ENCODE measurements at places on chromosomes 1 and 21. TPM values are rescaled to one million over a fixed set of nuclear protein-coding genes. Genes with fewer than 3 reads are reported as not detected.
A peak's percentile ranks its signal among the peaks of the same experiment; 100 is the strongest.

DNA sequence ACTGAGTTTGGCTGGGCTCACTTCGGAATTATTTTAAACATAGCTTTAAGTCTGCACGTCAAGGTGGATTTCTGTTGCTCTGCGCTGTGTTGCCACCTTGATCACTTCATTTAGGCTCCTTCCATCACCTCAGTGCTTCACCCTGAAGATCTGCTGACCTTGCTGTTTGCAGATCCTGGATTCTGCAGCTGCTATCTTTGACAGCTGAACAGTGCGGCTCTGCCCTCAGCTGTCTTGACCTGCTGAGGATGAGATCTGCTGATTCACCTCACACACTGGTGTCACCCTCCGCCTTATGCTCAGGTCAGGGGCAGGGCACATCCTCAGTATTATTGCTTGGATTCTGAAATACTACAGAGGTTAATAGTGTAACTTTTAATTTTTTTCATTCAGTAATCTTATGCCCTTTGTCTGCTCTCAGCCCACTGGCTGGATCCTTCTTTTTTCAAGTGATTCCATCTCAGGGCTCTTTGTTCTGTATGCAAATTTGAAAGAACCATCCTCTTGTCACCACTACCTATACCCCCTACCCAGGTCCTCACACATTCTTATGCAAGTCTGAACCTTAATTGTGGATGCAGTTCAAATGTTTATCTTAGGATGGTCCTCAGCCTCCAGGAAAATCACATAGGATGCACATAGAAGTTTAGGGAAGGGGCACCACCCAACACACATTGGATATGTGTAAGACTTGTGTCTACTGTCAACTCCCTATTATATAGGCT lies 364.0 kb downstream of the OLFM3 start:
- DNase-seq, result no peak

- DNase-seq, result no peak
These were observed 28.6 kb downstream of the CEP104 start for GRCh38 chr1:3828391-3828790.

DNA sequence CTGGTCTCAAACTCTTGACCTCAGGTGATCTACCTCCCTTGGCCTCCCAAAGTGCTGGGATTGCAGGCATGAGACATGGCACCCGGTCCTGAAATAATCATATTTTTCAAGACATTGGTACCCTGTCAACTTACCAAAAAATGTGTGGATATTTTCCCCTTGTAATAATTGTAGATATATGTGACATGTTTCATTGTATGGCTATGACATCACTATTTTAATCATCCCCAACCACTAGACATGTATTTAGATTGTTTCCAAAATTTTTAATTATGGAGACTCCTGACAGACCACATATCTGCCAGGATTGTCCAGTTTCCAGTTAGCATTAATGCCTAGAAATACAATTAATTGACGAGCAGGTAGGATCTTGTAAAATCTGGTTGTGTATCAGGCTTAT lies 96.7 kb upstream of the NEGR1 start:
- DNase-seq, result no peak

- DNase-seq, result no peak
These were observed 19.5 kb downstream of the MAPKAPK2 start for GRCh38 chr1:206704226-206704625.

- DNase-seq, result no peak
These were observed 9.5 kb downstream of the CTSK start for GRCh38 chr1:150798525-150798924.

DNA sequence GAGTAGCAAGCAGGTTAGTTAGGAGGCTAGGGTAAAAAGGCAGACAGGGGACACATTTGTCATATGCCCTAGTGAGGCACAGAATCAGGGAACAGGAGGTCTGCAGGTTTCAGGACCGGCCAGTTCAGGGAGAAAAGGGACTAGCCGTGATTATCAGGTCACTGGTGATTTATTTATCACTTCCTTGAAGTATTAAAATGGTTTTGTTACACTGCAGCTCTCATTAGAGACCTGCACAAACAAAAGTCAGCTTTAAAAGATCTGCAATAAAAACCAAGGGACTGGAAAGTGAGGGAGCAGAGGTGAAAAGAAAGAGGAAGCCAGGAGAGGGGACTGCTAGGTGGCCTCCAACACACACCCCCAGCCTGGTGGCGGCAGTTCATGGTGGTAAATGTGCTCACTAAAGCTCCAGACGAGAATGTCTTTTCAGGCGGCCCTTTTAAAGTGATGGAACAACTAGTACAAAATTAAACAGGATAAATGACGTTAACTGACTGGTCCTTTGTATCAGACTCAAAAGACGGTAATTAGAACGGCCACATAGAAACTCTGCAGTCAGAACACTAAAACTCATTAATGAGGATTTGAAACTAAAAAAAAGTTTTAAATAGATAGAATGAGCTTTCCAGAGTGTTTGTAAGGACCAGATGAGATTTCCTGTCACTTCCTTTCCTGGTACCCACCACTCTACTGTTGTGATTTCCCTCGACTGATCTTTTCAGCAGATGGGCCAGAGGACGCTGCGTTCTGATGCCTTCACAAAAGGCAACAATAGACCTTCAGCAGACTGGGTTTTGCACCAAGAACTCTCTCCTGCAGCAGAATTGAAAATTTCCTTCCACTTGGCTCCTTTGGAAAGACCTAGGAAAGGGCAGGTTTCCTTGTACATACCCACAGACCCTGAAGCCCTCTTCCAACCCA lies 136.8 kb downstream of the NTPCR start:
- no peak for DNase-seq

DNA sequence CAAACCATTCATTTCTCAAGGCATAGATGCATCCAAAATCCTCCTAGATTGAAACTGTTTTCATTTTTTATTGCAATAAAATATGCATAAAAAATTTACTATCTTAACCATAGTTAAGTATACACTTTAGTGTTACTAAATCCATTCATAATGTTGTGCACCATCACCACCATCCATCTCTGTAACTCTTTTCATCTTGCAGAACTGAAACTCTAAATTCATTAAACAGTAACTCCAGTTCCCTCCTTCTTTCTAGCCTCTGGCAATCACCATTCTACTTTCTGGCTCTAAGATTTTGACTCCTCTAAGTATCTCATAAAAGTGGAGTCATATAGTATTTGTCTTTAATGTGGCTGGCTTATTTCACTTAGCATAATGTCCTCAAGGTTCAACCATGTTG lies 236.8 kb downstream of the SMYD3 start:
- no peak for DNase-seq

GRCh38 chr1:67077593-67077992 lies 23.6 kb upstream of the SLC35D1 start:
- no peak for DNase-seq

- DNase-seq, result no peak
These were observed 164.4 kb downstream of the DYRK1A start for GRCh38 chr21:37530901-37531351.

GRCh38 chr1:52360595-52360968 lies 5.4 kb downstream of the CC2D1B start:
- no peak for DNase-seq

GRCh38 chr1:170511038-170511437 lies 20.9 kb upstream of the GORAB start:
- no peak for DNase-seq

Gene LIPI
- not detected for total RNA-seq

GRCh38 chr1:113998361-113998760 lies 19.1 kb downstream of the OLFML3 start:
- DNase-seq, result no peak

DNA sequence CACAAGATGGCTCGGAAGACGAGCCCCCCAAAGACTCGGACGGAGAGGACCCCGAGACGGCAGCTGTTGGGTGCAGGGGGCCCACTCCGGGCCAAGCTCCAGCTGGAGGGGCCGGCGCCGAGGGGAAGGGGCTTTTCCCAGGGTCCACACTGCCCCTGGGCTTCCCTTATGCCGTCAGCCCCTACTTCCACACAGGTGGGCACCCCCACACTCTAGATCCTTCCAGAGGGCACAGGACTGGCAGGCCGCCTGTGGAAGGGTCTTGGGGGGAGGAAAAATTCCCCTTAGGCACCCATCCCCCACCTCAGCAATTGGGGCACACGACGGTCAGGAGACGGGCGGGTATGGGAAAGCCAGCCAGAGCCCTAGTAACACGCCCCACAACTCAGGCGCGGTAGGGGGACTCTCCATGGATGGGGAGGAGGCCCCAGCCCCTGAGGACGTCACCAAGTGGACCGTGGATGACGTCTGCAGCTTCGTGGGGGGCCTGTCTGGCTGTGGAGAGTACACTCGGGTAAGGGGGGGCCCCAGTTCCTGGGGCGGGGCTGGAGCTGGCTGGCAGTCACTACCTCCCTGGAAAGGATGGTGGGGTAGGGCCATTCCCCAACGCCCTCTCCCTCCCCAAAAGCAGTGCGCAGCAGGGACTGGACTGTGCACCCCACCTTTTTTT lies 16.1 kb downstream of the NOC2L start:
- no peak for DNase-seq

- DNase-seq, result peak; percentile 48
These were observed 570.5 kb downstream of the PTPRU start for GRCh38 chr1:29806646-29807319.

DNA sequence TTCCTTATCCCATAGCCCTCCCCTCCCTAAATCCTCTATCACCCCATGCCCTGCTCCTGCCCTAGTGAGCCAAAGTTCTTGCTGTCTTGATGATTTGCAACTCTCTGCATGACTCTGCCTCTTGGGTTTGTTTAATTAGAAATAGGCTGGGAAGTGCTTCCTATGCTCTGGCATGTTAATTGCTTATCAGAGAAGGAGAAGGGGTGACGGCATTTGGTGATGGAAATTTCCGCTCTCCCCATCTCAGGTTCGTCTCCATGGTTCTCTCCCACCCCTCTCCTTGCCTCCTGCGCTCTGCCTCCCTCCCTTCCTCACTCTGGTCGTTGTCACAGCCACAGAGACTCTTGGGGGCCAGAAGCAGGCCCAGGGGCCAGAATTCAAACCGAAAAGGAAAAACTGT lies 68.9 kb downstream of the LRRN2 start:
- DNase-seq, result no peak

Gene CLCA4
- not detected for total RNA-seq

DNA sequence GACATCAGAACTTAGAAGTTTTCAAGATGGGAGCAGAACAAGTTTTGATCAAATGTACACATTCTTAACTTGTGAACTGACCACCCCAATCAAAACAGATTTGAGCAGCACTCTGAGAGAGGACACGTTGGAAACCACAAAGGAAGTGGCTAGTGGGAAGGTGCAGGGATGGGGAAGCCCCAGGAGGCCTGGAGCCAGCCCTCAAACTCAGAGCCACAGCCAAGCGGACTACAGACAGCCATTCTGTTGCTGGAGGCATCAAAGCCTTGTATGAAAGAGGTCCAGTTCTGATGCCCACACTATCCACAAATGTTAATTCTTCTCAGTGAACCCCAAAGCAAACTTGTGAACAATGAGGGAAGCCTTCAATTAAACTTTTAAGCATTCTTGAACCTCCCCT lies 143.6 kb upstream of the RAB4A start:
- no peak for DNase-seq

Gene LYPD8
- total RNA-seq, result not detected

Gene AGT
- total RNA-seq, result 0.26 TPM

Gene SASS6
- total RNA-seq, result 4.2 TPM

Gene PLA2G2F
- total RNA-seq, result not detected

DNA sequence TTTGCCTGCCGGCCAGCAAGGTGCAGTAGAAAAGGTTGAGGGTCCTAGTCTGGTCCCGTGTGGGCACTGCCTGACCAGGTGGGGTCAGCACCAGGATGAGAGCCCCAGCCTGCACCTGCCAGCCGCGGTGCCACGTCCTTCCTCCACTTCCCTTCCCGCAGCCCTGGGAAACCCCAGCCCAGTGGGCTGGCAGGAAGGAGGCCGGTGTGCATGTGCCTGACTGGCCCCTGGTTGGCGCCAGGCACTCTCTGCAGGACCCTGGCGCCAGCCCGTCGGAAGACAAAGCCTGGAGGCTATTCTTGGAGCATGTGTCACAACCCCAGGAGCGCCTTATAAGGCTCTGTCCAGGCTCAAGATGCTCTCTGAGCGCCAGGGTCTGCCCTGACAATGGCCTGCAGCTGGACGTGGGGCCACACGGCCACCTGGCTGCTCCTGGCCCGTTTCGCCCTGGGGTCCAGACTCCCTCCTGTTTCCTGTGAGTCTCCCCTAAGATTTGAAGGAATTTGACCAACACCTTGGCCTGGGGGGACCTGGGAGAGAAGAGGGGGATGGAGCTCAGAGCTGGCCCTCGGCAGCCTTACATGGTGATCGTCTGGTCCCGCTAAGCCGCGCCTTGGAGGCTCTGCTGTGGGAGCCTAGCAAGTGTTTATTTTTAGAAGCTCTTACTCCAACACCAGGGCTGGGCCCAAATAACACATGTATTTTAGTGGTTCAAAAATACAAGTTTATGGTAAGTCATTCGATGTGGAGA lies 31.9 kb upstream of the POFUT2 start:
- DNase-seq, result peak; percentile 70

GRCh38 chr21:28884481-28884880 lies 108.2 kb downstream of the LTN1 start:
- no peak for DNase-seq

GRCh38 chr1:181504399-181504842 lies 21.1 kb downstream of the CACNA1E start:
- DNase-seq, result peak; percentile 78

Gene TCEANC2
- 6.7 TPM for total RNA-seq

- DNase-seq, result no peak
These were observed 139.4 kb upstream of the CAMK1G start for GRCh38 chr1:209443975-209444651.

DNA sequence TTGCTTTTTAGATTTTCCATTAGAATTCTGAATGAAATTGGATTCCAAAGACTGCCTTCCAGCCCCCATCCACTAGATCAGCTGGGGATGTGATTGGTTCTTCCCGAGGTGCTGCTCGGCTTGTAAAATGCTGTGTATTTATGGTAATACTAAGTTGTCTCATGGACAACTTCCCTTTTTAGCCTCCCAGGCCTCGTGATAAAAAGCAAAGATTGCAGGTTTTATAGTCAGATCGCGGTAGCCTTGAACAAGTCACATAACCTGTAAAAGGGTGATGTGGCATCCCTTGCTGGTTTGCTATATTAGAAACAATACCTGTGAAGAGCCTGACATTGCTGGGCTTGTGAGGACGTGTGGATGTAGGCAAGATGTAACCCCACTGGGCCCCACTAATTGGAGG lies 10.4 kb downstream of the MUL1 start:
- DNase-seq, result no peak

Gene IPP
- 13.4 TPM for total RNA-seq

Gene TPTE
- total RNA-seq, result not detected

Gene SPRR2G
- not detected for total RNA-seq

DNA sequence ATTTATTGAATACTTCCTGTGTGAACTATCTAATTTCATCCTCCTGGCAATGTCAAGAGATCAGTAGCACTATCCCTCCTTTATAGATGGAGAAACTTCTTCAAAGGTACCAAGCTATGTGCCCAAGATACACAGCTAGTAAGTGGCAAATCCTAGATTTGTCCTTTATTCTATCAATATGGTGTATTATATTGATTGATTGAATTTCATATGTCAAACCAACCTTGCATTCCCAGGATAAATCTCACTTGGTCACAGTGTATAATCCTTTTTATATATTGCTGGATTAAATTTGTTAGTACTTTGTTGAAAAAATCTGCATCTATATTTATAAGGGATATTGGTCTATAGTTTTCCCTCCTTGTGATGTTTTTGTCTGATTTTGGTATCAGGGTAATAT lies 48.8 kb upstream of the TMEM51 start:
- no peak for DNase-seq

Gene CELA2A
- 0.79 TPM for total RNA-seq

Gene GPR25
- 0.50 TPM for total RNA-seq

- DNase-seq, result no peak
These were observed 700 bp upstream of the KMO start for GRCh38 chr1:241531195-241532161.

Gene LDLRAD1
- total RNA-seq, result not detected

Gene MXRA8
- 50.9 TPM for total RNA-seq

Gene SLC1A7
- not detected for total RNA-seq

Data from spleen (tissue), 13 donors.